ENCODE measurements at places on chromosomes 5 and 9. TPM values are rescaled to one million over a fixed set of nuclear protein-coding genes. Genes with fewer than 3 reads are reported as not detected.

DNA sequence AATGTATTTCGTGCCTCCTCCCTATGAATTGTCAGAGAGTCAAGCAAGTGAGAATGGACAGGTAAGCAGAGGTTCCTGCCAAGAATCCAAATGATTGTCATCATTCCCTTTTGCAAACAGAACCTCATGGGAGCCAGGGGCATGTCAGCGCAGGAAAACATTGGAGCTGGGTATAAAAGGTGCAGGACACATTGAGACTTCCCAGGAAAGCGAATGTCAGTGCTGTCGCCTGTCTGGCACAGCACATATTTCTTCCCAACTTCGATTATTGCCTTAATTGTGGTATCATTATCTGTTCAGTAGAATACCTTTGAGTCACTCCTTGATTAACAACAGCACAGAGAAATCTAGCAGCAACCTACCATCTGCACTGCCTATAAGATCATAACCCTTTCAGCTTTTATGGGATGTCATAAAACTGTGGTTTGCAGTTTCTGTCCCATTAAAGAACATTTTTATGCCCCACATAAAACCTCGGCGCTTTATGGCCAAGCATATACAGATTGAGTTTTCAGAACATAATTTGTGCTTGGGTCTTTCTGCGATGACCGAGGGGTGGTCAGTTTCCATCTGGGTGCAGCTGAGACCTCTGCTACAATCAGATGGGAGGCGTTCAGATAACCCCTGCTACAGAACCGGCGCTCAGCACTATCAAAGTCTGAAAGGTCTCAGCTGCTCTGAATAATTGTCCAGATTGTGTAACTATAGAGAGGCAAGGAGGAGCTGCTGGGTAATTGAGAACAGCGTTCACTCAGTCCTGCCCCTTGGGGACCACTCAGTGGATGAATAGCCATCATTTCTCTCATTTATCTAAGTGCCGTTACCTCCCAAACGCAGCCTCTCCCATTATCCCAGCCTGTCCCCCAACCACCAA is 30.9 kb upstream of the WWC1 start:
- H3K36me3 ChIP-seq = no peaks in the 10 kb centered on the region
- H3K4me3 ChIP-seq = no peak overlapping the region
- no peak for DNase-seq
- no peaks in the 10 kb centered on the region for H3K4me1 ChIP-seq
- no peaks in the 10 kb centered on the region for H3K27me3 ChIP-seq
- H3K27ac ChIP-seq = no peak overlapping the region

DNA sequence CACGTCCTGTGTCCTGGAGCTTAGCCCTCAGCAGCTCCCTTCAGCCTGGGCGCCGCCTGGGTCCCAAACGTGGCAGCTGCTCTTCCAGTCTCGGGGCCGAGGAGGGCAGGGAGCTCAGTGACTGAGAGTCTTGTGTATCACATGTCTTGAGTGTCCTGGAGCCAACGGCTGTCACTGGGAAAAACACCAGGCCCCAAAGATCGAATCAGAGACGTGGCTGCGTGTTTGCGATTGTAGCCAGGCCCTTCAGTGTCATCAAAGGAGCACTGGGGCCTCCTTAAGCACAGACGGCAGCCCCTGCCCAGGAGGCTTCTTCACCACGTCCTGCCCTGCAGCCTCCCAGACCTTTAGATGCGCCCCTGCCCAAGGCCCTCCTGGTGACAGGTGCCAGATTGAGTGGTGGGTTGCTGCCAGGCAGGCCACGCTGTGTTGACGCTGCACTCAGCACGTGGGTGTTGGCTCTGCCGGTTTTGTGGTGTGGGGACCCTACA is 5.7 kb upstream of the EXOC3 start:
- H3K27me3 ChIP-seq = no peaks in the 10 kb centered on the region
- DNase-seq = no peak
- H3K27ac ChIP-seq = no peak overlapping the region
- peaks cover 29% of the 10 kb centered on the region for H3K4me1 ChIP-seq
- no peaks in the 10 kb centered on the region for H3K36me3 ChIP-seq

DNA sequence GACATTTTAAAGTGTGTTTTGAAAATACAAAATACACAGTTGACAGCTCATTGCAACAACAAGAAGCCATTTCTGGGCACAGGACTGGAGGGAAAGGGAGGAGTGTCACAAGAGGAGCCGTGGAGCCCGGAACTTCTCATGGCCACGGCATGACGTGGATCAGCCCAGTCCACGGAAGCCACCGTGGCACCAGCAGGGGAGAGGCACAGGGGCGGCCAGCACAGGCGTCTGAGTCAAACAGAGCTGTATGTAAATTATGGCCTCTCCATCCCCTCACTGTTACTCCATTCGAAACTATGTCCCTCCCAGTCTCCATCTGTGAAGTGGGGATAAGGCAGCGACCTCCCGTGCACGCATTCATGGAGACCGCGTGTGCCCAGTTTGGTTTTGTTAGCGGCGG is 165.6 kb upstream of the IRX2 start:
- no peak overlapping the region for H3K4me3 ChIP-seq
- no peak overlapping the region for H3K27ac ChIP-seq
- H3K36me3 ChIP-seq = no peaks in the 10 kb centered on the region
- no peaks in the 10 kb centered on the region for H3K4me1 ChIP-seq

GRCh38 chr9:17318821-17319320 is 184.0 kb downstream of the CNTLN start:
- H3K4me1 ChIP-seq = no peaks in the 10 kb centered on the region
- no peak overlapping the region for H3K27ac ChIP-seq
- DNase-seq = no peak
- no peaks in the 10 kb centered on the region for H3K36me3 ChIP-seq
- no peak overlapping the region for H3K4me3 ChIP-seq

DNA sequence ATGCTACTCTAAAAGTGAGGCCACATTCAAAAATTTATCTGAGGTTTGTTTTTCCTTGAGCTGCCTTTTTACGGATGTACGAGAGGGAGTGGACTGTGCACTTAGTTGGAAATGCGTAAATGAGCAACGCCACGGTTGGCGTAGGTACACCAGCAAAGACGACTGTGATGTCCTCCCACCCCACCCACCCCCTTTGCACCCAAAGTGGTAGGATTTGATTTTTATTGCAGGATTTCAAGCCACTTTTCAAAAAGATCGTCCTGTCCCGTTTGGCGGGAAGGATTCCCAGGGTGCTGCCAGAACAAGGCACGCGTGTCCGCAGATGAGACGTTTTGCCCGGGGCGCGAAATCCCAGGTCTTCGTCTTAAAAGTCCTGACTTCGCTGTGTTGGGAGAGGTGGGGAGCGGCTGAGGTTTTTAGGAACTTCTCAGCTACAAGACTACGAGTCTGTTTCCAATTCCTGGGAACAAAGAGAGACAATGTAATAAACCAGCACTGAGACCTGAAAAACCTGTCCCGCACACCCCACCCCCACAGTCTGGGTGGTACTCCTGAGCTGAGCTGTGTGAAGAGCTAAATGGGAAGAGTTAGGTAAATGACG is 1.0 kb upstream of the TLE1 start:
- peaks cover 6% of the 10 kb centered on the region for H3K4me1 ChIP-seq
- H3K36me3 ChIP-seq = peaks cover 3% of the 10 kb centered on the region

DNA sequence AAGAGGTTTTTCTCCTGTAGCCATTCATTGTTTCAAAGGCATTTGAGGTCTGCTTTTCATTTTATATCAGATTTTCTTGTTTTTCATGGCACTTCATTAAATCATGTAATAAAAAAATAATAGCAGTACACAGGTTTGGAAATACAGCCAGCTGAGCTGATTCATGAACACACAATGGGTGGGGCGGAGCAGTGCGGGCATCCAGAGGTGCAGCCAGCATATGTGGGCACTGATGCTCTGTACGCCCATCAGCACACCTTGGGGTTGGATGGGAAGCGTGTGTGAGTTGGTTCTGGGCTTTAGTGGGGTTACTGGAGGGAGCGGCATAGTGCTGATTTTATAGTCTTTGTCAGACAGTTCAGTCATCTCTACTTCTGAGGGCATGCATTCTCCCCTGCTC is 54.2 kb upstream of the IRX4 start:
- no peaks in the 10 kb centered on the region for H3K36me3 ChIP-seq
- H3K27ac ChIP-seq = no peak overlapping the region
- no peaks in the 10 kb centered on the region for H3K27me3 ChIP-seq
- DNase-seq = no peak
- no peak overlapping the region for H3K4me3 ChIP-seq
- no peaks in the 10 kb centered on the region for H3K4me1 ChIP-seq

GRCh38 chr5:142015781-142016533 is 3.1 kb upstream of the GNPDA1 start:
- no peaks in the 10 kb centered on the region for H3K4me1 ChIP-seq
- DNase-seq = peak; percentile 19
- H3K4me3 ChIP-seq = no peak overlapping the region
- no peaks in the 10 kb centered on the region for H3K27me3 ChIP-seq
- peak overlapping the region; percentile 73 for H3K27ac ChIP-seq

DNA sequence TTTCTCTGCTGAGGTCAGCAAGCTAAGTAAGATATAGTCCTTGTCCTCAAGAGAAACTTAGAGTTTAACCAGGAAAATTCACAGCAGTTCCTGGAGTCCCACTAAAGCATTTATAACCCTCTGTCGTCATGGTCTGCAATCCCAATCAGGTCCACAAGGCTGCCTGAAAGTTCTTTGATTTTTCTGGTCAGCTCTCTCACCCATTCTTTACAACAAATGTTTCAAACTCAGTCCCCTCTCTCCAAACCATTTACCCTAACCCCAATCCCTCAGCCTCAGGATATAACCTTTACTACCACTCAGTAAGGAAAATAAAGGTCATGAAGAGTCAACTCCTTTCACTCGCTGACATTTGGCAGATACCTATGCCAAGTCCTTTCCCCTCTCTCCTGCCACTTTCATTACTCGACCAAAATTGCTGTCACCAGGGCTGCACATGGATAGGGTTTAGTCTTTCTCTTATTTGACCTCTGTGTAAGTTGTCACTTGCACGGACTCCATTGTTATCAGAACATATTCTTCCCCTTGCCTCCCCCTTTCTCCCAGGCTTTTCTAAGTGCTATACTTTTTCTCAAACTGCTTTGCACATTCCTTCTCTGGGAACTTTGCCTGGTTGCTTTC is 936.6 kb downstream of the NR2F1-AS1 start:
- no peaks in the 10 kb centered on the region for H3K4me1 ChIP-seq
- DNase-seq = no peak
- no peak overlapping the region for H3K27ac ChIP-seq
- H3K36me3 ChIP-seq = peaks cover 3% of the 10 kb centered on the region
- no peaks in the 10 kb centered on the region for H3K27me3 ChIP-seq
- H3K4me3 ChIP-seq = no peak overlapping the region

- H3K4me1 ChIP-seq = peaks cover 3% of the 10 kb centered on the region
- H3K4me3 ChIP-seq = no peak overlapping the region
- no peaks in the 10 kb centered on the region for H3K36me3 ChIP-seq
- no peak overlapping the region for H3K27ac ChIP-seq
- DNase-seq = peak; percentile 69
- H3K27me3 ChIP-seq = no peaks in the 10 kb centered on the region
Measured at GRCh38 chr5:145856285-145856818, 16.5 kb downstream of the GRXCR2 start.

- no peak overlapping the region for H3K4me3 ChIP-seq
- no peak for DNase-seq
- no peaks in the 10 kb centered on the region for H3K4me1 ChIP-seq
- H3K27ac ChIP-seq = no peak overlapping the region
Measured at GRCh38 chr5:3024976-3025375, 273.5 kb upstream of the IRX2 start.

- H3K27me3 ChIP-seq = no peaks in the 10 kb centered on the region
- H3K27ac ChIP-seq = no peak overlapping the region
- H3K36me3 ChIP-seq = no peaks in the 10 kb centered on the region
- H3K4me1 ChIP-seq = no peaks in the 10 kb centered on the region
- DNase-seq = no peak
Measured at GRCh38 chr5:30050056-30050815, 1143.2 kb upstream of the CDH6 start.

DNA sequence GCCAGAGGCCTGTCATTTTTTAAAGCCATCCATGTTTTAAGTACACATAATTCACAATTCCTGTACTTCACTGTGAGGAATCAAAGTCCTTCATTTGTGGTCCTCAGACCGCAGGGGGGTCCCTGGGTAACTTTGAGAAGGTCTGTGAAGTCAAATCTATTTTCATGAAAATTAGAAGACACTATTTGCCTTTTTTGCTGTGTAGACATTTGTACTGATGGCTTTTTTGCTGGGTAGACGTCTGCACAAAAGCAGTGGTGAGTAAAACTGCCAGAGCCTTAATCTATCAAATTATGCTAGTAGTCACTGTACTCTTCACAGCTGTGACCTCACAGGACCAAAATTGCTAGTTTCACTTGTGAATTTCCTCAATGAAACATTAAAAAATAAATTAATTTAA is 25.7 kb downstream of the PRUNE2 start:
- no peaks in the 10 kb centered on the region for H3K27me3 ChIP-seq
- H3K4me3 ChIP-seq = no peak overlapping the region
- no peak overlapping the region for H3K27ac ChIP-seq
- DNase-seq = no peak
- H3K4me1 ChIP-seq = no peaks in the 10 kb centered on the region
- H3K36me3 ChIP-seq = no peaks in the 10 kb centered on the region

GRCh38 chr5:52893105-52893504 is 96.0 kb upstream of the ITGA2 start:
- no peak overlapping the region for H3K27ac ChIP-seq
- no peak overlapping the region for H3K4me3 ChIP-seq
- H3K4me1 ChIP-seq = peaks cover 3% of the 10 kb centered on the region
- H3K36me3 ChIP-seq = peaks cover 6% of the 10 kb centered on the region
- H3K27me3 ChIP-seq = no peaks in the 10 kb centered on the region

DNA sequence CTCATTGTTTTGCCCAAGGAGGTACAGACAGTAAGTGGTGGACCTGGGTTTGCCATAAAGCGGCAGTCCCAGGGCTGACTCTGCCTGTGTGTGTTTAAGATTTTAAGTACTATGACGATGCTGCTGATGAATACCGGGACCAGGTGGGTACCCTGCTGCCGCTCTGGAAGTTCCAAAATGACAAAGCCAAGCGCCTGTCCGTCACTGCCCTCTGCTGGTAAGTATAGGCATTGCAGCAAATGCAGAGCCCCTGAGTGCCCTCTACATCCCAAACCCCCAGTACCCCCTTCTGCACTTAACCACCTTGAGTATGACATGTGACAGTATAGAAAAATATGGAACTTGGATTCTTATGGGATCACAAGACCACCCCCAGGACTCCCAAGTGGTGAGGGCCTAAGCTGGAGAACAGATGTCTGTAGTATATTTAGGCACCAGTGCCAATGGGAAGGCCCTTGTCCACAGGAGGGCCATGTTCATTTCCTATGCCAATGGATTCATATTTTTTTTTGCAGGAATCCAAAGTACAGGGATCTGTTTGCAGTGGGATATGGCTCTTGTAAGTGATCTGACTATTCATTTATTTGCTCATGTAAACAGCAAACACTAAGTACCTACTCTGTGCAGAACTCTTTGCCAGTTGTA is 22.0 kb downstream of the ENHO start:
- H3K36me3 ChIP-seq = no peaks in the 10 kb centered on the region
- H3K4me3 ChIP-seq = no peak overlapping the region
- no peaks in the 10 kb centered on the region for H3K27me3 ChIP-seq
- H3K27ac ChIP-seq = no peak overlapping the region

GRCh38 chr5:79474367-79475151 is 39.4 kb downstream of the HOMER1 start:
- no peak overlapping the region for H3K27ac ChIP-seq
- no peak overlapping the region for H3K4me3 ChIP-seq
- H3K27me3 ChIP-seq = no peaks in the 10 kb centered on the region
- DNase-seq = peak; percentile 32

GRCh38 chr5:55172051-55172899 is 702 bp downstream of the CDC20B start:
- H3K27ac ChIP-seq = no peak overlapping the region
- peak; percentile 87 for DNase-seq
- H3K4me3 ChIP-seq = no peak overlapping the region

Gene NEK6
- total RNA-seq = 86.2 TPM

Gene CCDC69
- total RNA-seq = 69.0 TPM

Gene LHX3
- total RNA-seq = not detected

Gene FOXD4L3
- 0.21 TPM for total RNA-seq

Gene SMIM32
- total RNA-seq = not detected

Gene PPP1R26
- 29.6 TPM for total RNA-seq
